ENCODE measurements at places on chromosomes 2 and 18.

GRCh38 chr18:33264566-33264965 lies 176.0 kb downstream of the CCDC178 start:
- DNase-seq, result no peak

DNA sequence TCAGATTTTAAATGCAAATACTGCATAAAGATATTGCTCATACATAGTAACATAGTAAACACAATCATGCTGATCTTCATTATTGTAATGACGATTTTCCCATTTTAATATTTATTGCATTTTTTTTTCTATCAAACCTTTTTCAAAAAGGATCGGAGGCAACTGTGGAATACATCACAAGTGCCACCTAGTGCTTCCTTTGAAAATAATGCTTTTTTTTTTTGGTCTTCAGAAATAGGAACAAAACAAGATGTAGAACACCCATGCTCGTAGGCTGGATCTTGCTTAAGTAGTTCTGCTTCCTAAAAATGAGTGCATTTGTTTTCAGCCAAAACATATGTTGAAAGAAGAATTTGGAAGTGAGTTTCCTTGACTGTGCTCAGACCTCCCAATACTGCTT lies 35.7 kb upstream of the GPR155 start:
- no peak for DNase-seq

DNA sequence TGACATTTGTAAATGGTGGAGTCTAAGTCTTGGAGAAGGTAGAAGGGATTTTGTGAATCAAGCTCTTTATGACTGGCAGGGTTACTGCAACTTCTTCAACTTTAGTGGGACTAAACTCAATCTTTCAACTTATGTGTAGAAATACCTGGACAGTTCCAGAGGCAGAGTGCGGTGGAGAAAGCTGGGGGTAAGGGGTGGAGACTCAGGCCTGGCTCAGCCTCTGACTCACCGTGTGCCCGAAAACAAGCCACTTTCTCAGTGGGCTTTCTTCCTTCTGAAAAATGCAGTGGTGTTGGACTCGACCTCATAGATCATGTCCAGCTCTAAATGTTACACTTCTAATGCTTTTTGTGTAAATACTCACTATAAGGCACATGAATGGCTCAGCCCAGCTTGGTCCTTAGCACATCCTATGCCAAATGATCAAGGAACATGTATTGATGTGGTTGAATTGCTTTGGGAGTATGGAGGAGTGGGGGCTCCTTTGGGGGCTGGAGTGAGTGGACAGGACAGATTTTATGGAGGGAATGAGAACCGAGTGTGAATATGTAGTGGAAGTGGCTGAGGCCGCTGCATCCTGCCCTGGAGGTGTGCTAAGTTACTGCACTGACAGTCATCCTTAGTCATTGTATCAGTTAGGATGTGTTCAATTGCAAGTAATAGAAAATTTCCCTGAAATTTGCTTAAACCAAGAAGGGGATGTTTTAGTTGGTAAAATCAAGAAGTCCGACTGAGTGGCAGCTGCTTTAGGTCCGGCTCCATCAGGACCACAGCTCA lies 32.2 kb upstream of the IGFBP5 start:
- no peak for DNase-seq

- no peak for DNase-seq
Measured at GRCh38 chr2:23464156-23464555, 79.2 kb downstream of the KLHL29 start.

- DNase-seq, result no peak
Measured at GRCh38 chr18:13405305-13406038, 186.9 kb downstream of the LDLRAD4 start.

DNA sequence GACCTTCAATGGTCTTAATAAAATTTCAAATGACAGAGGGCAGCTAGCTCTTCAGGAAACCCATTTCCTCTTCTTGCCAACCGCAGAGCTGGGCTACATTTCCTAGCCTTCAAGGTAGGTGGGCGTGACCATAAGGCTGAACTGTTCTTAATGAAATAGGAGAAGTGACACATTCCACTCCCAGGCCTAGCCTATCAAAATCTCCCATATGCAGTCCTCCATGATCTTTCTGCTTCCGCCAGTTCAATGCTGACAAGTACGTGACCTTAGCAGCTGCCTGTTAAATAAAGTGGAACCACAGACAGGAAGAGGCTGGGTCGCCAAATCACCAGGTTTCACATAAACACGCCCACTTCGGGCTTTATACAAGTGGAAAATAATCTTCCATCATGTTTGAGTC lies 13.2 kb downstream of the SERPINE2 start:
- DNase-seq, result no peak

DNA sequence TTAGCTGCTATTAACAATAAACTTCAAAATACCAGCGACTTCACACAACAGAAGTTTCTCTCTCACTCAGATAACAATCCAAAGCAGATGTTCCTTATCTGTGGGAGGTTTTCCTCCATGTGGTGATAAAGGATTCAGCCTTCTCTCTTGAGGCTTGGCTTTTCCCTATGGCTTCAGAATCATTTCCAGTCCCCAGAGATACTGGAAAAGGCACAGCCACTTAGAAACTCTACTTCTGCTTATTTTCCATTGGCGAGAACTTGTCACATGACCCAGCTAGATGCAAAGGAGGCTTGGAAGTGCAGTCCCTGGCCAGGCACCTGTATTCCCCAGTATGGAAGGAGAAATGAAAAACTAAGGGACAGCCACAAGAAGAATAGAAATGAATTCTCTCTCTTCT lies 344.8 kb downstream of the MTX2 start:
- no peak for DNase-seq

GRCh38 chr2:205456682-205457081 lies 225.6 kb upstream of the NRP2 start:
- DNase-seq, result no peak

DNA sequence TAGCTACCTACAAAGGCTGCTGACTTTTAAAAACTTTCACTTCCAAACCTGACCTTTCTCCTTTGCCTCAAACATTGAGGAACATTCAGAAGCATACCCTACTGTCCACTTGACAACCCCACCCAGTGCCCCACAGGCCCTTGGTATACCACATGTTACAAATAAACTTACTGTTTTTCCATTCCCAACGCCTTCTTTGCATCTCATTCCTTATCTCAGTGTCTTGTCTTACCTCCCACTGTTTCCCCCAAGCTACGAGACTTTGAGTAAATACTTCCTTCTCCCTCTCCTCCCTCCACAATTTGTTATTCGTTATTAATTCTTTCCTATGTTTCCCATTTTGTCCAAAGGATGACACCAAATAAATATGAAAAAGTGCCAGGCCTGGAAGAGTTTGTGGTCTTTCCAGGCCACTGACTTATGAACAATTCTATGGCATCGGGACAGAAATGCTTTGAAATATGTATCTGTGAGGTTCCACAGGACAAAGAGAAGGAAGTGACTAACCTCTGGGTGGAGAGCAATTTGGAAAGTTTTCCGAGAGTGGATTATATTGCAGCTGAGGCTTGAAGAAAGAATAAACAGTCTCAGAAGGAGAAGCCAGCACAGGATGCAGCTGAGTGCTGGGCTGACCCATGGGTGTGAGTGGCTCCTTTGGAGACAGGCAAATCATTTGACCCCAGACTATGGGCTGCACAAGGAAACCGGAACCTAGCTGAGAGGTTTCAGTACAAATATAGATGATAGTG lies 409.0 kb downstream of the LPIN1 start:
- DNase-seq, result no peak

- DNase-seq, result no peak
Measured at GRCh38 chr2:33373986-33374385, 102.5 kb upstream of the RASGRP3 start.

DNA sequence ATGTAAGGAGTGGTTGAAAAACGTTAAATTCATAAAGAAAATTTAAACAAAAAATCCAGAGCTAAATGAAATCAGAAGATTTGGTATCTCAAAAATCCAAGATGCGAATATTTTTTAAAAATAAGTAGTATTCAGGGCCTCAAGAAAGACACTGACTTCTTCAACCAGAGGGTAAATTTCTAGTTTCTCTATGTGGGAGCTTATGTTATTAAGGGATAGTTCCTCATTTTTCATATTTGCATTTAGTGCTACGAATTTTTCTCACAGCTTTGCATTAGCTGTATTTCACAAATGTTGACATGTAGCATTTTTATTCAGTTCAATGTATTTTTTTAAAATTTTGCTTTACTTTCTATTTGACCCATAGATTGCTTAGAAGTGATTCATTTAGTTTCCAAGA lies 454.7 kb downstream of the CBLN2 start:
- no peak for DNase-seq

DNA sequence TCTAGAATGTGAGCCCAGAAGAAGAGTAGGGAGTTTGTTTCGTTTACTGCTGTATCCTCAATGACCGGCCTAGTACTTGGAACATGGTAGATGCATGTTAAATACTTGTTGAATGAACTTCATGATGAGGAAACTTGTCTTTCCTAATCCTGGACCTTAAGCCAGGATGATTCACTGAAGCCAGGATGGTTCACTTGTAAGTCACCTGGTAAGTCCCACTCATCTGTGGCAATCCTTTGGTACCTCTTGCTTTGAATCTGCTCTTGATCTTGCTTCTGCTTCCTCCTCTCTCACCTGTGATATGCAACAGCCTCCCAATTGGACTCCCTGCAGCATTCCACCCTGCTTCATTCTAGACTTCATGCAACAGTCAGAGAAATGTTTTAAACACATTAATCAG lies 43.6 kb downstream of the QPCT start:
- no peak for DNase-seq

GRCh38 chr2:60992985-60993392 lies 24.5 kb upstream of the PEX13 start:
- no peak for DNase-seq

DNA sequence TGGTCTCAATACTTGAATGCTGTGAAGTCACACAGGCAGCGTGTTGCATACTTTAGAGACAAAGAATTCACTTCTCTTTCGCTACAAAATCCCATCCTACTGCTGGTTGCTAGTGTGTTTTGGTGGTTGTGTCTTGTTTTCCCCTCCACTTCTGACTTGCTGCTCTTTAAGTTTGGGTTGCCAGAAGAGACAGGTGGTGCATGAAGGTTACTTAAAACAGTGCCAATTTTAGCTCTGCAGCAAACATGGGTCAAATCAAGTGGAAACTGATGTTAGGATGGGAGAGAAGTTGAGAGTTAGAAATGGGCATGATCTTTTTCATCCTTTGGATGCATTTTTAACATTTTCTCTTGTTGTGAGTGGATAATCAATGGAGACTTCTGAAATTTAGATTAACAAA lies 136.2 kb upstream of the KCNH7 start:
- DNase-seq, result no peak

GRCh38 chr2:74332550-74333174 lies 10.6 kb downstream of the SLC4A5 start:
- DNase-seq, result no peak

DNA sequence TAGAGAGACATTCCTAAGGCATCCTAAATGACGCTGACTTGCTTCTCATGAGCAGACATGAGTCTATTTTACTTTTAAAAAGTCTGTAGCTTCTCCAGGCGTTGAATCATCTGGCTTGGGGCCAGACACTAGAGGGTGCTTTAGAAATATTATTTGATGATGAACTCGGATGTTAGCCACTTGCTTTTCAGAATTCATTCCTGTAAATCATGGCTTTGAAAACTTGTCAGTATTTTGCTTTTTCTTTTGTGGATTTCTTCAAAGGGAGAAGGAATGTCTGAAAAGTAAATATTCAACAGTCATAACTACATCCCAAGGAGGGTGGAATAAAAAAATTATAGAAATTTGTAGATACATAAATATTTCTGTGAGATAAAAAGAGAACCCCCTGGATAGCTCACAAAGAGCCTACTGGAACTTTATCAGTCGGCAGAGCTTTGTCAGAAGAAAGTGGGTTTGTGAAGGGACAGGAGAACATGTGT lies 370.8 kb downstream of the OSR1 start:
- no peak for DNase-seq

DNA sequence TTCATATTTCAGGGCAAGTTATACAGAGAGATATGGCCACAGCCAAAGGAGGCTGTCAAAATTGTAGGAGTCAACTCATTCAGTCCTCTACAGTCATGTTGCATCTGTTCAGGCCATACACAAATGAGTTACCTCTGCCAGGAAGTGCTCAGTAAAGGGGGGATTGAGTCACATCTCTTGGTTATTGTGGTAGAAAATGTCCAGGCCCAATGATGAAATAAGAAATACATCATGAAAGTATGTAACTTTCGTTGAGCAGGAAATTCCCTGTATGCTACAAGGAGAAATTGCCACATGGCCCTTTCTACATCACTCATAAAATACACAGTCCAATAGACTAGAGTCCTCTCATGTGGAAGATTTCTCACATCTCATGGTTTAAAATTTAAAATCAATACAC lies 103.9 kb upstream of the COL3A1 start:
- no peak for DNase-seq

DNA sequence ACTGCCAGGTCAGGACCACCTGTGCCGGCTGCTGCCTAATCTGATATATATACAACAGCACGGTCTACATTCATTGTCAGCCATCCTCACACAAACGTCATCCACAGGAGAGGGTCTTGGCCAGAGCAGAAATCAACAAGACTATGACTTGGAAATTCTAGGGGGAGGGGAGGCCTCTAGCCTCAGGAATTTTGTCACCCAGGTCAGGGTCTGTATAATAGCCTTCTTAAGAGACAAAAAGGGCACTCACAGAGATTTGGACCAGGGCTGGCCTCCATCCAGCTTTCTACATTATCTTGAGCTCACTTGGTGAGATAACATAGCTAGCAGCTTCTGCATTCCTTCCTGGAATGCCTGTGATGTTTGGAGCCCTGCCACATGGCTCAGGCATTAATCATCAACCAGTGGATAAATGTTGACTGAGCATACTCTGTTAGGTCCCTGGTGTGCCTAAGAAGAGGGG lies 50.4 kb upstream of the CTIF start:
- no peak for DNase-seq

DNA sequence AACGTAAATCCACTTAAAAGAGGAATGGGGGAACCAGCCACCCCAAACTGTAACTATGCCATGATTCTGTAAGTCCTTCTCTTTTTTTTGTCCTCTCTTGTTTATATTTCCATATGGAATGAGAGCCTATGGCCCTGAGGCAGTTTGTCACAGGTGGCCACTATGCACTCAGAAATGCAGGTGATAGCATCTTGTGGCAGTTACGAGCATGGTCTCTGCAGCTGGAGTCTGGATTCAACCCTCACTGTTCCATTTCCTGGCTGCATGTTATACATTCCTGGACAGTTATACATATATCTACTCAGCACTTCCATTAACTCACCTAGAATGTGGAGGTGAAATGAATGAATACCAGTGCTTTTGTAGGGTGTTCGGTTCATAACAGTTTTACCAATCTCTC lies 291.5 kb upstream of the FANCL start:
- no peak for DNase-seq

Data from stimulated activated CD8-positive, alpha-beta memory T cell treated with anti-CD3 and anti-CD28 coated beads, Interleukin-7, amount 100 ng/mL, for 1 hour (primary cell).